ENCODE measurements at places on chromosomes 6 and 20.
A peak's percentile ranks its signal among the peaks of the same experiment; 100 is the strongest.

- no peak for DNase-seq
These were observed 76.8 kb downstream of the MKKS start for GRCh38 chr20:10357061-10357708.

DNA sequence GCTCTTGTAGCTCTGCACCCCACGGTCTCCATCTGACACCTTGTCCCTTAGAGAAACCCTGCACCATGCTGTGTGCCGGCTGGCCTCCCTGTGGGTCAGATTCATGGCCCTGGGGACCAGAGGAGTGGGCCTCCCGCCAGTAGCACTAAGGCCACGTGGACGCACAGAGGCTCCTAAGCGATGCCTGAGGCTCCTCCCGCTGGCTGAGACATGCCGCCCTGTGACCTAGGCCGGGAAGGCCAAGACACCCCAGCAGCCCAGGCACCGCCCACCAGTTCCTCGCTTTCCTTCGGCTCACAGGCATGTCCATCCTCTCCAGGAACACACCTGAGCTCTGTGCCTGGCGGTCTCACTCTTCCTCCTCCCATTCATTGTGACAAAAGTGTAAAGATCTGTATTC, 311.0 kb downstream of the THBS2 start:
- no peak for DNase-seq

DNA sequence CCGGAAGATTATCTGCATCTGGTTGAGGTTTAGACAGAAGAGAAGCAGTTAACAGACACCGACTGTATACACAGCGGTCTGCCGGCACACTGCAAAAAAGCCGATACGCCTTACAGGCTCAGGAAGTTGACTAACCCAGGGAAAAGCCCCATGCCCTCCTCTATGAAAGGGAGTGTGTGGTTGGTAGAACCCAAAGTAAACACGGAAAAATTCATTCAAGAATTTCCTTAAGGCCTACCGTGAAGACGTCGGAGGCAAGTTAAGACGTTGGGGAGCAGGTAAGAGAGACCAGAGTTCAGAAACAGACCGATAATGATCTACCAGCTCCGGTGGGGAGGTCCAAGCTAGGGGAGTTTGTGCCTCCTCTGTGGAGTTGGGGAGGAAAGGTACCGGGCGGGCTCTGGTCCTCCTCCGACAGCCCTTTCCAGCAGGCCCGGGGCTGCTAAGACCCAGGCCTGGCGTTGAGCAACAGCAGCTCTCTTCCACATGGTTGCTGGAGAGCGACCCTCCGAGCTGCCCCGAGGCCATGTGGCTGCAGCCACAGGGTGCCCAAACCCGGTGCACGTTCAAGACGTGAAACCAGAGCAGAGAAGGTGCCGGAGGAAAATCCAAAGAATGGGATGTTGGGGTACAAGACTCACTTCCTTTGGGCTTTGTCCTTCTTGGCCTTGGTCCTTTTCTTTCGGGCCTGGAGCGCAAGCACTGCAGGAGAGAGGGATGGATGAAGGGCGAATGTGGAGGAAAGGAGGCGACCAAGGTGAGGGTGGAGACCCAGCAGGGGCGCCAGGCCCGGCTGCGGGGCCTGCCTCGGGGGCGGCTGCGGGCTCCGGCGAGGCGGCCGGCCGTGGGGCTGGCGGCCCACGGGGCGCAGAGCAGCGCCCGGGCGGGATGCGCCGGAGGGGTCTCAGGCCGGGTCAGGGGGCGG, 809 bp downstream of the SRPK1 start:
- DNase-seq = peak; percentile 37

- no peak for DNase-seq
These were observed 20.4 kb downstream of the THEMIS start for GRCh38 chr6:127880429-127880828.

DNA sequence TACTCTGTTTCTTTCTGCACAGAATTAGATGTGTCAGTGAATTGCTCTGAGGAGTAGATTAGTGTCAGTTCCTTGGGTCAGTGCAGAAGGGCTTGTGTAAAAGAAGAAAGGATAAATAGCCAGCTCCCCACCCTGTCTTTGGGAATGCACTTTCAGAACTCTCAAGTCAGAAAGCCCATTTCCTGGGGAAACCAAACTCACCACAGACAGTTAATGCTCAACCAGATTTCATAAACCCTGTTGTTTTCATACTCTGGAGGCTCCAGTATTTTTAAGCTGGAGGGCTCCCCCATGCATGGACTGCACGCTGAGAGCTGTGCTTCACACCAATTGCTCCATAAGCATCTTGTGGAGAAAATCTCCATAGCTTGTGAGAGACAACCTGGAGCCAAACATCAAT, 449.7 kb downstream of the CDH26 start:
- no peak for DNase-seq

GRCh38 chr20:13222319-13222716, 1.2 kb downstream of the ISM1 start:
- DNase-seq = no peak

DNA sequence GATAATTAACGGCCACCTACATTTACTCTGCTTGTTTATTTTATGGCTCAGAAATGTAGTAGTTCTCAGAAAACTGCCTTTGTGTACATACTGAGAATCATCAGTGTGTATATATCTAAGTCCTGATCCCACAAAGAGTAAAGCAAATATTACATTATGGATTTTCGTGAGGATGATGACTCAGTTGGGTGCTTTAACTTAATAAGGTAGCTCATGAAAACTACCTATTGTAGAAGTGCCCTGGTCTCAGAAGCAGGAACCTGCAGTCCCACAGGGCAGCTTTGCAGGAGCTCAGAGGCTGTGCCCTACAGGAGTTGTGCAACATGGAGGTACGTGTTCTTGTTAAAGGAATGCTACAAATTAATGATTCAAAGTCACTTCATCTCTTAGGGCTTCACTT, 108.2 kb downstream of the PLG start:
- no peak for DNase-seq

GRCh38 chr6:156776840-156777576, at the start of gene ARID1B:
Gene ARID1B, plus strand, starts transcription at chr6:156777378. Its CDS starts 303 bp downstream, at chr6:156777681.
- peak; percentile 77 for DNase-seq

- DNase-seq = no peak
These were observed 27.2 kb upstream of the BRPF3 start for GRCh38 chr6:36169023-36170007.

GRCh38 chr6:37822851-37823682, 3.5 kb downstream of the ZFAND3 start:
- no peak for DNase-seq

GRCh38 chr6:127053032-127053874, 65.2 kb upstream of the RSPO3 start:
- no peak for DNase-seq
